ENCODE measurements at places on chromosomes 16 and 17.

DNA sequence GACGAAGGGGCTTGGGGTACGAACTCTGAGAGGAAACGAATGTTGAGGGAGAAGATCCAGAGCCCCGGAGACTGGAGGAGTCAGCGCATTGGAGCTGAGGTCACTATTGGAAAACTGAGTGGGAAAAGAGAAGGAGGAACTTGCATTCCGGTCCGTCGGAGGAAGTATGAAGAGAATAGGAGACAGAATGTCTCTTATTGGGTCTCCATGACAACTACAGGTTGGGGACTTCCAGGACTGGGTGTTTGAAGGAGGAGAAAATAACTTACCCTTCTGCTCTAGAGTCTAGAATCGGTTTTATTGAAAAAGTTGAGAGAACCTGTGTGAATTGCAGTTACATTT lies 537 bp downstream of the GOSR1 start:
- DNase-seq: no peak

- no peak for DNase-seq
Observed at GRCh38 chr17:53462393-53462811, 360.3 kb upstream of the KIF2B start.

DNA sequence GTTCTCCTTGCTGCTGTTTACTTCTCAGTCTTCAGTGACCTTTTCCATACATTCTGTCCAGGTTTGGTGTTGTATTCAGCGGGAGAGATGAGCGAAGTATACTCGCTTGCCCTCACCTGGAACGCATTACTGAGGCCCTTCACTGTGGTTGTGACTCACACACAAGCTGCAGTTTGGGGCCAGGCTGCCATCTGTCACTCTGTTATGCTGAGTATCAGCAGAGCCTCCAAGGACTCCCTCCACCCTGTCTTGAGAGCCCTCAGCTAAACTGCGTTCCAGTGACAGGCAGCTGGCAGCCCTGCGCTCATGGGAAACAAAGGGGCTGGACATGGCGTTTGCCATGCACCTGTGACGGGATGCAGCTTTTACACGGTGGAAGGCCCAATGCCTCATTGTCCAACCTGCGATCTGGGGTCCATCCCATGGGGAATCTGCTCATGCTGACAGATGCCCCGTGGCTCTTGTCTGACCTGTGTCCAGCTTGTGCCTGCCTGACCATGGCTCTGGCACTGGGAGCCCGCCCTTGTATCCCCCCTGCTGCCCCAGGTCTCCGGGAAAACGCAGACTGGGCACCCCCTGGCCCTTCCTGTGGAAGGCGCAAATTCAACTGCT lies 6.5 kb upstream of the ZNF778 start:
- no peak for DNase-seq

DNA sequence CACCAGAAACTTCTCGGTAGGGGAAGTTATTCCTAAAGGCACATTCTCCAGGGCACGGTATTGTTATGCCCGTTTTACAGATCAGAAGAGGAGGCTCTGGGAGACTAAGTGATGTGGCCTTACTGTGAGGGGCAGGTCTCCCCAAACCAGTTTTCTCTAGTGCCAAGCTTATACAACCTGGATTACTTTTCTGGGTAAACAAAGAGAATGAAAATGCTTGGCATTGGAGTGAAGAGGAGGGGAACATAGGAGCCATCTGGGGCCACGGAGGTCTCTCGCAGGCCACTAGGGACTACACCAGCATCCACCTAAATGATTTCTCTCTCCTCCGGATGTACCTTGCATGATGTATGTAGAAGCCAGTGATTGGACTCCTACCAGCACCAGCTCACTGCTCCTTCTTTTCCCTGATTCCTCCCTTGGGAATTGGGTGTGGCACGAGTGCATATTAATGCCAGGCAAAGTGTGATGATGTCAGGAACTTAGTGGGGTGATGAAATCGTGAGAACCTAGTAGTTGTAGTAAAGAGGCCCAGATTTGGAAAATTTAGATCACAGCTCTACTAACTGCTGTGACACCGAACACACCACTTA lies 674 bp downstream of the TOM1L1 start:
- no peak for DNase-seq

DNA sequence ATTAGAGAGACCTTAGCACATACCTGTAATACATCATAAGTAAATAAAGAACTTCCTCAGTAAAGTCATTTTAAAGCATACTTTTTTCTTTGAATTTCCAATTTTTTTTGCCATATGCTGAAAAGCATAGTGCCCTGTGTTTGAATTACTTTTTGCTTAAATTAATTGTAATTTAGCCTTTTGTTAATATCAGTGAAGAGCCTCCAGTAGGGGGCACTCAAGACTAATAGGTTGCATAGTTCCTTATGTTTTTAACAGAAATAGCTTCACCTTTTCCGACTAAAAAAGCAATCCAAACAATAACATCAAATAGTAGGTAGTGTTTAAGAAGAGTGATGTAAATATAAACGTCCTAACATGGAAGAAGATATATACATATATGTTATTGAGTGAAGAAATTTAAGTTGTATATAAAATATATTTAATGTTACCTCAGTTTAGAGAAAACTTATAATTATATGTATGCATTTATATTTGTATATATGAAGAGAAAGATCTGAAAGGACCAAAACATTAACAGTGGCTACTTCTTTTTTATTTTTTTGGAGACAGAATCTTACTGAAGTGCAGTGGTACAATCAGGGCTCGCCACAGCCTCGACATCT lies 18.6 kb downstream of the RAD51C start:
- DNase-seq: peak; percentile 11

DNA sequence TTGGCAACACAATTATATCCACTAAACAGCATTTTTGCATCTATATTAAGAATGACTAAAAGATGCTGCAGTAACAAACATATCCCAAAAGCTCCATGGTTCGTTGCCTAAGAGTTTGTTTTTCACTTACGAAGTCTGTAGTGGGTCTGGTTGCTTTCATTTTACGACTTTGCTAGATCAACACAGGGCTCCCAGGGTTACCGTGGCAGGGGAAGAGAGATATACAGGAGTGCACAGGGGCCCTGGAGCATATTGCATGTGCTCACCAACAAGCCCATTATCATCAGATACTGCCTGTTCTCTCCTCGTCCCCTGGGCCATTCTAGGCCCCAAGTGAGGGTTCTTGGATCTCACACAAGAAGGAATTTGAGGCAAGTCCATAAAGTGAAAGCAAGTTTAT lies 3.1 kb upstream of the MMP2 start:
- no peak for DNase-seq

DNA sequence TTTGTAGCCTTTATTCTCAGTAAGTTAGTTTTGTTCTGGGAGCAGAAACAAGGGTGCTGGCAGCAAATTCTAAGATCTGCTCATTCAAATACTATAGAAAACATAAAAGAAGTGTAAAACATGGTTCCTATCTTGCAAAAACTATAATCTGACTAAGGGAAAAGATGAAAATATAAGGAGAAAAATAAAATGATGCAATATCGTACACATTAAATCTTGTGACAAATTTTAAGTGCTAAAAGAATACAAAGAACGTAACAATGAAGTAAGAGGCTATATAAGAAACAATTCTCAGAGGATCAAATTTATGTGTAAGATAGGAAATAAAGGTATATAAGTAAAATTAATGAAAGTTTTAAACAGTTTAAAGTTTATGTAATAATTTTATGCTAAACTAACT lies 224.6 kb downstream of the CEP112 start:
- DNase-seq: no peak

- DNase-seq: no peak
Observed at GRCh38 chr16:50696126-50696525, 2.7 kb downstream of the NOD2 start.

DNA sequence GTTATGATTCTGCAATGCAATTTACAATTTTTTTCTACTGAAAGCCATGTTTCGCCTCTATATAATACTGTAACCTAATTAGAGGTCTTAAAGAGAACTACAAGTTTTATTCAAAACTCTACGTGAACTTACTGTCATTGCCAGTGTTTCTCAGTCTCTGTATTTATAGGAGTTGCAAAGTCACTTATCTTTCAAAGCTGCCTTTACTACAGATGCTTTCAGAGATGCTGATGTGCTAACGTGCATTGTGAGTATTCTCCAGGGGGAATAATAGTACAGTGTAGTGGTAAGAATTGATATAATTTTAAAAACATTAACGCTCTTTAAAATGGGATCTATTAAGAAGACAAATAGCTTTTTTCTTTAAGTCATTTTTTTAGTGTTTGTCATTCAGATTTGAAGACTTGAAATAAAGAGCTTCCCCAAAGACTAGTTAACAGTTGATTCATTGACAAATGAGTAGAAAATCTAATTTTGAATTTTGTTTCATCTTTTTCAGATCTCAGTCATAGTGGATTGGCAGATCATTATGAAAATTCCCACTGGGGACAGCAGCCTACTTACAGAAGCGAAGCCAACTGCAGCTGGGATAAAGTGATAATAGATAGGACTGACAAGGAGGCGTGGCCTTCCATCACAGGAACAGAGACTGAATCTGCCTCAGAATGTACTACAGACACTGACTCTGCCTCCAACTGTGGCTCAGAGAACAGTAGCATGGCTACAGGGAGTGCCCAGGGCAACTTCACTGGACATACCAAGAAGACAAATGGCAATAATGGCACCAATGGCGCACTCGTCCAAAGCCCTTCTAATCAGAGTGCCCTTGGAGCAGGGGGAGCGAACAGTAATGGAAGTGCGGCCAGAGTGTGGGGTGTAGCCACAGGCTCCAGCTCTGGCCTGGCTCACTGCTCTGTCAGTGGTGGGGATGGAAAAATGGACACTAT lies 79.9 kb downstream of the TMC6 start:
- DNase-seq: no peak

Measured in activated T-cell treated with anti-CD3 and anti-CD28 coated beads for 24 hours (primary cell).